ENCODE measurements at places on chromosomes 3 and 15. TPM values are rescaled to one million over a fixed set of nuclear protein-coding genes. Genes with fewer than 3 reads are reported as not detected.
A peak's percentile ranks its signal among the peaks of the same experiment; 100 is the strongest.

DNA sequence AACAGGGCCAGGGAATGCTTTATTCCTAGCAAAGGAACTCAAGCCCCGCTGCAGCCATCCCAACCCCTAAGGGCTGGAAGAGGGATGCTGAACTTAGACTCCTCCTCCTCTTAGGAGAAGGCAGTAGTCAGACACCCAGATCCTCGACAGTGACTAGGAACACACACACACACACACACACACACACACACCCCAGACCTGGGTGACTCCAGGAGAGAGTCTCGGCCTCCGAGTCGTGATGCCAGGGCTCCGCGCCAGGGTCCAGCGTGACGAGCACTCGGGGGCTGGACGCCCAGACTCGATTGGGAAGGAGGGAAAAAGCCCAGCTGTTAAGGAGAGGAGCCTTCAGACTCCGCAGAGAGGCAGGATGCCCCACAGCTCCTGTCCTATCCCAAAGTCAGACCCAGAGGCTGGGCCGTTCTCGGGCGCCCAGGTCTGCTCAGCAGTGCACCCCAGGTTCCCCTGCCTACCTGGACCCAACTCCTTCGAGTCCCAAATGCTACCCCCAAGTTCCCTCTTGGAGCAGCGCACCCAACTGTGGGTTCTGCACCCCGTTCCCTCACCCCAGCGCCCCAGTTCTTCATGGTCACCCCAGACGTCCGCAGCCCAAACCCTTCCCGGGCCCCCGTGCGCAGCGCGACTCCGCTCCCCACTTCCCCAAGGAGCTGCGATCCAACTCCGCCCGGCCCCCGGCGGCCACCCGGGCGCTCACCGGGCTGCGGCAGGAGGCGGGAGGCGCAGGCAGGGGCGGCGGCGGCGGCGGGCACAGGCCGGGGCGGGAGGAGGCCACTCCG, 421 bp downstream of the BMF start:
- peak; percentile 47 for DNase-seq

DNA sequence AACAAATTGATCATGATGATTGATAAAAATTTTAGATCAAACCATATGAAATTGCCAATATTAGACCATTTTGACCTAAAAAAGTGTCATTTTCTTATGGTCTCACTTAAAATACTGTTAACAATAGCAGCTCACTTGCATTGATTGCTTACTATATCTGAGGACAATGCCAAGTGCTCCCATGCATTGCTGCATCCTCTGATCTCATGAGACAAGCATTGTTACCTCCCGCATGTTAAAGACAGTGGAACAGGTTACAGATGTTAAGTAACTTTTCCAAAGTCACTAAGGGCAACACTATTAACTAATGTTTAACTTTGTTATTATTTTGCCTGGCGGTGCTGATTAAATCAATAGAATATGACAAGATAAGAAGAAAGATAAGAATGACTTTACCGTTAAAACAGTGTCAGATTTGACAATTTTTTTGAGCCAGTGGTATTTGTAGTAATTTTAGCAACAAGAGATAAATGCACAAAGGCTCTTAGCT, 69.3 kb downstream of the PPM1L start:
- no peak for DNase-seq

DNA sequence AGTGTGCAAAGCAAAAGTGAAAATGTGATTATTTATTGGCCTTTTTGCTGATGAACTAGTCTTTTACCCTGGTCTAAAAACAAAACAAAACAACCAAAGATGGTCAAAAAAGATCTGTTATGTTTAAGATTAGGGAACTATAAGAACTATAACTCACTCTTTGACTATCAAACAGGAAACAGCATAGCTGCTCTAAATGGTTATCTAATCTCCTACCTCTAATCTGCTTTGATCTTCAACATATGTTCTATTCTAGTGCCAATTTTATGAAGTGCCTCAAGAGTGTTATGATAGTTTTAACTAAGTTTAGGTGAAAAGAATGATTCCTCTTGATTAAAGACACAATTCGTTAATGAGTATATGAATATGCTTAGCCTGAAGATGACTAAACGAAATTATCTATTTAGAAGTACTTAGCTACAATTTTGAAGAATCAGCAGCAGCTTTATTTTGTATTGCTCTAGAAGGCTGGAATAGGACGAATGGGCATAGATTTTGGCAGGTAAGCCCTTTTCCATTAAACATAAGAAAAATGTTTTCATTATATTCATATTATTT, 46.0 kb downstream of the SETD2 start:
- peak; percentile 54 for DNase-seq

DNA sequence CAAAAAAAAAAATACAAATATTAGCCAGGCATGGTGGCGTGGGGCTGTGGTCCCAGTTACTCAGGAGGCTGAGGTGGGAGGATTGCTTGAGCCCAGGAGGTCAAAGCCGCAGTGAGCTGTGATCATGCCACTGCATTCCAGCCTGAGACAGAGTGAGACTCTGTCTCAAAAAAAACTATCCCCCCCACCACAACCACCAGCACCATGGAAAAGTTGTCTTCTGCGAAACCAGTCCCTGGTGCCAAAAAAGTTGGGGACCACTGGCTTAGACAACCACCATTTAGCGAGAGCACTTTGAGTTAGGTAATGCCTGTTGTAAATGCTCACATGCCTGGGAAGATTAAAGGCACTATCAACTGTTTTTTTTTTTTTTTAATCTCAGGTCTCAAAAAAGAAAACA, 15.4 kb downstream of the ARHGAP31 start:
- DNase-seq = no peak

GRCh38 chr3:69741032-69741767, 1.9 kb downstream of the MITF start:
- peak; percentile 33 for DNase-seq

DNA sequence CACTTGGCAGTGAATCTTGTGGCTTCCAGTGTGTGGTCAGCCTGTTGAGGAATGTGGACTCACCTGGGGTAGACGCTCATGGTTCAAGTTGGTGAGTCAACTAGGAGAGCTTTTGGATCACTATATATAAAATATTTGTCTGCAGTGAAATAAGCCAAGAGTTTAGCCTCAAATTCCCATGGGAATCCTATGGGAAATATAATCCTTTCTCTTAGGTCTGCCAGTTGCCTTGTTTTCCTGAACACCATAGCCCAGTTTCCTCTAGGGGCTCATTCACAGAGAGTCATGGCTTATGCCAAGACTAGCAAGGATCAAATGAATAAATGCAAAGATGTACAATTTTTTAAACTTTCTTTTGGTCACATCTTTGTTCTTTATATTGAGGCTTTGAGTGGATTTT, 100.1 kb upstream of the NPHP3 start:
- DNase-seq = no peak

DNA sequence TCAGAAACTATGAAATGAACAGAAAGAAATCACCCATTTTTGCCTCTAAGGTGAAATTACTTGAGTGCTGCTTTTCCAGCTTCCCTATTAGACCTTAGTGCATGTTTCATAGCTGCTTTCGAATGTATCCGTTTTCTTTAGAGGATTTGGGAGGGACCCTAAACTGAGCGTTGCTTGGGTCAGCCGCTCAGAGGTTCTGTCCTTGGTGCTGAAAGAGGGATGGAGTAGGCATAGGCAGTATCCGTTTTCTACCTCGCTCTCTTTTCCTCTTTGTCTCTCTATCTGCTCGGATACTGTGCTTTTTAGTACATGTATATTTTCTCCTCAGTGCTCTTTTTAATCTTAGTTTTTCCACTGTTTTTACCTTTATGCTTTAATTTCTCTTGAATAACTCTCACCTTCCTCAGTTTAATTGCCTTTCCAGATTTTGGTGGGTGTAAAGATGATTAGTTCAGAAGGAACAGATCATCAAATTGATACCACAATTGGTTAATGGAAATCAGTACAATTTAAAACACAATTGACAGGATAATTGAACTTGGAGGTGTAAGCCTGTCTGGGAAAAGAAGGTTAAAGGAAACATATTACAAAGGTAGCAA, at the start of gene DRD3:
TSS of gene DRD3 (minus strand) at position 283 of the 599 bp plus-strand sequence. CDS start 7,060 bp downstream, outside the sequence.
- DNase-seq = peak; percentile 39

- no peak for DNase-seq
Measured at GRCh38 chr15:32636410-32636809, 5.1 kb upstream of the SCG5 start.

DNA sequence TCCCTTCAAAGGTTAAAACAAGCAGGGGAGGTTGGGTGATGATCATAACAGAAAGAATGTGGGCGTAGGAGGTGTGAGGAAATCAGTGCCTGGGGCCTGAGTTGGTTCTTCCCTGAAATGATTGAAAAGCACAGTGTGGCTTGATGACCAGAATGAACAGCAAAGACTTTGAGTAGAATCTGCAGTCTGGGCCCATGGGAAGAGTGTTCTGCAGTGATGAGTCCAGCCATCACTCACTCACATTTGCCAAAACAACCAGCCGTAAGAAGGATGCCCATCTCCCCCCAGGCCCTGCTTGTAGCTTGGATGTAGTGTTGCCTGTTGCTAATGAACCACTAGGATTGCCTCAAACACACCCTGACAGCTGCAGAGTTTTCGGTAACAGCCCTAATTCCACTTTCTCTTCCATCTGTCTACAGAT, 67.9 kb downstream of the VGLL3 start:
- DNase-seq = peak; percentile 75

DNA sequence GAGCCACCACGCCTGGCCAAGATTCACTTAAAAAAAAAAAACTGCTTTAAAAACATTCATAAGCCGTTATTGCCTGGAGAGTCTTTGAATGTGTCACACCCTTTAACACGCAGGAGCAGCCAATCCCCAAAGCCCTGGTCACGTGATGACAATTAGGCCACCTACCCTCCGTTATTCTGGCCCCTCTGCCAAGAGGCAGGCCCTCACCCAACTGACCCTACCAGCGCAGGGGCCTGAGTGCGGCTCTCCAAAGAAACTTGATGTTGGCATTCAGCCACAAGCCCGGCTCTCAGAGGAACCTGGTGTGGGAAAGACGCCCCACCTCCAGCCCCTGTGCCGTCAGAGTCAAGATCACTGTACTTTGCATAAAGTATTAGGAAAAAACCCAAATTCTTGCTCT, 11.6 kb upstream of the MUC4 start:
- no peak for DNase-seq

DNA sequence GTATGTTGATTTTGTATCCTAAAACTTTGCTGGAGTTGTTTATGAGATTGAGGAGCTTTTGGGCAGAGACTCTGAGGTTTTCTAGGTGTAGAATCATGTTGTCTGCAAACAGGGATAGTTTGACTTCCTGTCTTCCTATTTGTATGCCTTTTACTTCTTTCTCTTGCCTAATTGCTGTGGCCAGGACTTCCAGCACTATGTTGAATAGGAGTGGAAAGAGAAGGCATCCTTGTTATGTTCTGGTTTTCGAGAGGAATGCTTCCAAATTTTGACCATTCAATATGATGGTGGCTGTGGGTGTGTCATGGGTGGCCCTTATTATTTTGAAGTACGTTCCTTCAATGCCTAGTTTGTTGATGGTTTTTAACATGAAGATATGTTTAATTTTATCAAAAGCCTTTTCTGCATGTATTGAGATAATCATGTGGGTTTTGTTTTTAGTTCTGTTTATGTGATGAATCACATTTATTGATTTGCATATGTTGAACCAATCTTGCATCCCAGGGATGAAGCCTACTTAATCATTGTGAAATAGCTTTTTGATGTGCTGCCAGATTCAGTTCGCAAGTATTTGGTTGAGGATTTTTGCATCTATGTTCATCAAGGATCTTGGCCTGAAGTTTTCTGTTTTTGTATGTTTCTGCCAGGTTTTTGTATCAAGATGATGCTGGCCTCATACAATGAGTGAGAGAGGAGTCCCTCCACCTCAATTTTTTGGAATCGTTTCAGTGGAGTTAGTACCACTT, 188.1 kb downstream of the MINAR1 start:
- DNase-seq = peak; percentile 20

DNA sequence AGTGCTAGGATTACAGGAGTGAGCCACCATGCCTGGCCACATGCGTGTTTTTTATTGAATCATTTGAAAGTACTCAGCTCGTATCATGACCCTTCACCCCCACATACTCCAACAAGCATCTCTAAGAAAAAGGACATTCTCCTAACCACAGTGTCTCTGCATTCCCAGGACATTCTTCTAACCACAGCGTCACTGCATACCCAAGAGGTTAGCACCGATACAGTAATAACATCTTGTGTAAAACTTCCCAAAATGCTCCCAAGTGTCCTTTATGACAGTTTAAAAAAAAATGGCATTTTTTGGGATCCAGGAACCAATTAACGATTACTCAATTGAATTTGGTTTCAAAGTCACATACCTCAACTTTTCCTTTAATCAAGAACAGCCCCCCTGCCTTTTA, 39.6 kb downstream of the FLNB start:
- peak; percentile 89 for DNase-seq

GRCh38 chr3:172341482-172342059, 106.7 kb downstream of the GHSR start:
- DNase-seq = peak; percentile 74

- no peak for DNase-seq
Measured at GRCh38 chr15:100008258-100008657, 275.0 kb upstream of the LYSMD4 start.

DNA sequence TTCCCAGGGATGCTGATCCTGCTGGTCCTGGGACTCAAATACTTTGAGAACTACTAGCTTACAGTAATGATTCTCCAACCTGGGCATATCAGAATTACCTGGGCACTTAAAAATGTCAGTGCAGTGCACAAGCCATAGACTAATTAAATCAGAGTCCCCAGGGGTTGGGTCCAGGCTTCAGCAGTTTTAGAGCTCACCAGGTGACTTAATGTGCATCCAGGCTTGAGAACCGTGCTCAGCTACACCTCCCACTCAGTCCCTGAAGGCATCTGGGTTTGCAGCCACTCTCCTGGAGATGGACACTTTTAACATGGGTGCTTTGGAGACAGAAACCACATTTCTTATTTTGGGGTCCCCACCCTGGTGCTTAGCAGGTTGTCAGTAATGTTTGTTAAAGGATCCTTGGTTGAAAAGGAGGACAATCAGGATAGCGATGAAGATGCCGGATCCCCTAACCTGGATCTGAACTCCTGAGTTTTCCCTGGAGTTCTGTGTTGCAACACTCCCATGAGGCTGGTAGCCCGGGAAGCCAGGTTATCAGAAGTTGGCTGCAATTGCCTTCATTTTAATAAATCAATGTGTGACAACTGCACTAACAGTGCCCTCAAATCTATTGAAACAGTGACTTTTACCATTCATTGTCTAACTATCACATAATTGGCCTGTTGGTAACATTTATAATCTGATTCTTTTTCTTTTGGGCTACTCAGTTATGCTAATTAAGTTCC, 48.1 kb downstream of the BFSP2 start:
- no peak for DNase-seq

- no peak for DNase-seq
Measured at GRCh38 chr3:28115316-28115715, 126.1 kb upstream of the CMC1 start.

DNA sequence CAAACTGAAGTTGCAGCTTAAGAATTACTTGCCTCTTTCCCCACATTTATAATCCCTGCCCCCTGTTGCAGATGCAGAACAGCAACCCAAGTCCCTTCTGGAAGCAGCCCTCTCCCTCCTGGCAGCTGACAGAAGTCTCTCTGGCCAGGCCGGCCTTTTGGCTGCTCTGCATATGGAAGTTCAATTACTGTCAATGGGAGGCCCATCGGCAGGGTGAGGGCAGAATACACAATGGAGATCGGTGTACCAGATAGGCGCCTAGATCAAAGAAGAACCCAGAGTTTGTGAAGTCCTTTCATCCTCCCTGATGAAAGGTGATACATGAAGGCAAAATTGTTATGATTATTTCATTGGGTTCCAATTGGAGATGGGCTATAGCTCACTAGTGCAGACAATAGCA, 327.9 kb upstream of the CTNNB1 start:
- no peak for DNase-seq

PLIN1 gene
- under 0.01 TPM for total RNA-seq

ISLR gene
- 73.8 TPM for total RNA-seq

RASGRF1 gene
- 0.43 TPM for total RNA-seq

CHST14 gene
- 12.9 TPM for total RNA-seq

FILIP1L gene
- total RNA-seq = 213 TPM

TERC gene
- 175 TPM for total RNA-seq
